RWPE2 (cell line): ENCODE measurements at places on chromosomes 5 and 9.

- no peak for DNase-seq
These were observed 104.6 kb downstream of the MTX3 start for GRCh38 chr5:79886456-79886855.

DNA sequence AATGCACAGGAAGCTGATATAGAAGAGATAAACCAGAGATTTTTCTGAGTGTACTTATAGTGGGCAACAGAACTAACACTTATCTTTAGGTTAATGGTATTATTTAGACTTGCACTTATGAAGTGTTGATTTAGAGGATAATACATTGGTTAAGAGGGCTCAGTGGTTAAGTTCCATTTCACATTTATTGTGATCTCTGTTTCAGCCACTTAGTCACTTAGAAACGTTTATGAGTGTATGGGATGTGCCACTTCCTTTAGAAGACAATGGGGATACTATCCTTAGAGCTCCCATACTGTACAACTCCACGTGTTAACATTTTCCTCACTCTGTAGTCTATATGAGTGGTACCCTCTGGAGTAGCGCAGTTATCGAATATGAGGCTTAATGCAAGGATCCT, 57.5 kb downstream of the PIP5K1B start:
- DNase-seq = no peak

- DNase-seq = no peak
These were observed 9.7 kb upstream of the MSMP start for GRCh38 chr9:35763803-35764202.

GRCh38 chr5:3153226-3153858, 401.9 kb upstream of the IRX2 start:
- no peak for DNase-seq

DNA sequence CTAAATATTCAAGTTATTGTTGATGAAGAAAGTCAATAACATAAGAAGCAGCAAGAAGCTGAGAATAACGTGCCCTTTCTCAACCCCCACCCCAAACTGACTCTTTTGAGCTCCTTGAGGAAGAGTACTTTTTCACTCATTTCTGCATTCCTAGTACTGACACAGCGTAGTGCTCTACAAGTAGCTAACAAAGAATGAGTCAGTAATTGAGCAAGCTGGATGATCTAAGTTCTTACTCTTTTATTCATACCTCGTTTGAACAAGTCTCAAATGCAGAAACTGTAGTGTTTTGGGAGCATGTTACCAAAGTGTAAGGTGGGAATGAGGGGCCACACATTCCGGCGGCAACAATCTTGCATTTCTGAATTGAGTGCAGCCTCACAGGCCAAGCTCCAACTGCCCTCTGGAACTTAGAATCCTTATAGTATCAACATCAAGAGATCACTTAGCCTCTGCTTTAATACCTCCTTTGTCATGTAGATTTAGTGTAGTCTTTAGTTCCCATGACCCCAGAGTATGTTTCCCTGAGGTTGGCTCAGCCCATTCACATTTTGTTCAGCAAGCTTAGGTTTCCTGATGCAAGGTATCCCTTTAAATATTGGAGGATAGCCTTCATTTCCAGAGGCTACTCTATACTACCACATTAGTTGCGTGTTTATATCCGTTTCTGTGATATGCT, 152.0 kb downstream of the PRR16 start:
- no peak for DNase-seq

DNA sequence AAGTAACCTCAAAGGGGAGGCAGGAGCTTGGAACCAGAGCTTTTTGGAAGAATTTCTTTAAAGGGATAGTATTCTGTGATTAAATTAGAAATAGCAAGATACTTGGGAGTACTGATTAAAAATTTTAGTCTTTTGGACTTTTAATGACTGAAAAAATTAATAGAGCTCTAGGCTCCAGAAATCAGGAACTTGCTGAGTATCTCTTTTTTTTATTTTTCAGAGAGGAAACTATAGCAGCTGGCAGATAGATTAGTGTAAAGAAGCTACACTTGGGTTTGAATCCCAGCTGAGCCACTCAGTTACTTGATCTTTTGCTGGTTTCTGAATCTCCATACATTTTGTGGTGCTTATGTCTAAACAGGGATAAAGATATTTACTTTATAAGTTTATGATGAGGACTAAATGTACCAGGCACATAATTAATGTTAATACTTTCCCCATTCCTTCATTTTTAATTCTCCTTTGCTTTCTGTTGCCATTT, 94.2 kb upstream of the TNC start:
- DNase-seq = no peak

DNA sequence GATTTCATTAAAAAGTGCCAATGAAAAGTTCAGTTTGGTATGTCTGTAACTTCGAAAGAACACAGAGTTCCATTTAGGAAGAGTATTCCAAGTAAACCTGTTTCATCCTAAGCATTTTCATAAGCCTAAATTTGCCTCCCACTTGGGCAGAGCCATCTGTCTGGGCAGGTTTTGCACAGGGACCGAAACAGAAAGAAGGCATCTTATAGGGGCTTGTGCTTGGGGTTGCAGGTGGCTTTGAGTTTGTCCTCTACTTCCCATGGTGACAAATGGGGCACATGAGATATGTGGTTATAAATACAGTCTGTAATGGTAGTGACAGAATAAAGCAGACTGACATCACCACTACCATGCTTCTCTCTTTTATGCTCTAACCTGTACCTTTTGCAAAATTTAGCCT, 63.7 kb downstream of the MCTP1 start:
- DNase-seq = no peak

- DNase-seq = no peak
These were observed 27.9 kb downstream of the ANXA1 start for GRCh38 chr9:73179589-73179988.

GRCh38 chr5:639253-639530, 27.1 kb downstream of the CEP72 start:
- DNase-seq = no peak

GRCh38 chr5:34007621-34008600, at the start of gene AMACR:
Gene AMACR (minus strand): TSS chr5:34008050. CDS start chr5:34008019, 31 bp downstream.
- DNase-seq = peak; percentile 90

- DNase-seq = no peak
These were observed 26.9 kb downstream of the INVS start for GRCh38 chr9:100125910-100126309.

DNA sequence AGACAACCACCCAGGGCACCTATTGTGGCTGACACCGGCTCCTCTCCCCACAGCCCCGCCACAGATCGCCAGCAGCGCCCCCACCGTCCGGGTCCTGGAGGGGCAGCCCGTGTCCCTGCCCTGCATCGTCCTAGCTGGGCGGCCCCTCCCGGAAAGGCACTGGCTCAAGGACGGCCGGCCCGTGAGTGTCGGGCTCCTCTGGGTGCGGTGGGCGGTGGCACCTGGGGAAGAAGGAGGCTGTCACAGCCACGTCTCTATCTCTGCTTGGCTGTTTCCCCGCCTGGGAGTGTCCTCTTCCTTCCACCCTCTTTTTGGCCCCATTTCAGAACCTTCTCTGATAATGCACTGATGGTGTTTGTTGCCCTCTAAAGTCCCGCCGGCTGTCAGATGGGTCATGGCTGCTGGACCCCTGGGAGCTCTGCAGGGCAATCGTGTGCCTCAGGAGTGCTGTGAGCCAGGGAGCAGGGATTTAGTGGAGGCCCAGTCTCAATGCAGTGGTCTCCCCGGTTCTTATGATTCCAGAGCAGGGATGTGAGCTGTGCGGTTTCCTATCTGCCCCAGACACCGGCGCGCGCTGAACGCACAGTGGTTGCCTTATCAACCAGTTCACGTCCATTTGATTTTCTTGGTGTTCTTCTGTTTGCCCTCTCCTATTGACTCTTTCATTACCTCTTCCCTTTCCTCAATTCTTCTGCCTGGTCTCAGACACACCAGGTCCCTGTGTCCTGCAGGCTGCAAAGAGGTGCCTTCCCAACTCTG, 55.3 kb downstream of the HMCN2 start:
- DNase-seq = no peak

- no peak for DNase-seq
These were observed 162.3 kb upstream of the CYLC2 start for GRCh38 chr9:102832814-102833213.

DNA sequence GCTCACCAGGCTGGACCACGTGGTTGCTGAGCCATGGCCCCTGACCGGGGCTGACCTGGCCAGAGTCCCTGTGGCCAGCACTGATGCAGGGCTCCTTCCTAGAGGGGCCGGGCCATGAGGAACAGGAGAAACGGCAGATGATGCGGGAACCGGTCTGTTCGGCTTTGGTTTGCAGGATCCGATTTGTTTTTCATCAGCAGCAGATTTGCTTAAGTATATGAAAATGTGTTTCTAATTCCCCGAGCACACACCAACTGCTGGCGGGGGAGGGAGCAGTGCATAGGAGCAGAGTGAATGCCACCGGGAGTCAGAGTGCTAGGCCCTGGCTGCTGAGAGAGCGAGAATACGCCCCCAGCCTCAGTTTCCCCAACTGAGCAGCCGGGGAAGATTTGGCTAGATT, 13.6 kb downstream of the NTNG2 start:
- DNase-seq = no peak

- DNase-seq = no peak
These were observed 149.6 kb downstream of the DROSHA start for GRCh38 chr5:31382051-31382878.

GRCh38 chr5:146164382-146164781, 18.1 kb downstream of the LARS1 start:
- no peak for DNase-seq

- no peak for DNase-seq
These were observed 21.5 kb downstream of the RUSC2 start for GRCh38 chr9:35511453-35511852.

DNA sequence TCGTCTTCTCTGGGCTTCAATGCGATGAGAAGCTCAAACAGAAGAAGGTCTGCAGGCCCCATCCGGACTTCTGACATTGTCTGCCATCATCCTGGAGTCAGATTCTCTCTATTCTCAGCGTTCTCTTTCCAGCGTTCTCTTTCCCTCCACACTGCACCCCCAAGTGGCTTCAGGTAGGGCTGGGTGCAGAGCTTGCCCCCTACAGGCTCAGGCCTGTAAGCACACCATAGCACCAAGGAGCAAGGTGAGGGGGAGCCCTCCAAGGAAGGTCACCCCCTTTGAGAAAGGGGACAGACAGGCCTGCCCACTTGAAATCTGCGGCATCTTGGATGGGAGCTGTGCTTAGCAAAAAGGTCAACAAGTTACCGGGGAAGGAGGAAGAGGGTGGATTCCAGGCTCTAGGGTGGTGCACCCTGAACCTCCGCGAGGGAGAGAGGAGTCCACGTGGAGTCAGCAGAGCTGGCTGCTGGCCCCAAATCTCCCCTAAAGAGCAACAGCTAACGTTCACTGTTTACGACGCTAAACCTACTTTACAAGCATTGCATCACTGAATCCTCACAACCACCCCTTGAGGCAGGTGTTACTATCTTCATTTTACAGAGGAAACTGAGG, 27.5 kb downstream of the GPX3 start:
- DNase-seq = no peak

- no peak for DNase-seq
These were observed 36.0 kb downstream of the DENND1A start for GRCh38 chr9:123893831-123894460.

- no peak for DNase-seq
These were observed 1990.5 kb downstream of the MAT2B start for GRCh38 chr5:165495829-165496380.
